ENCODE measurements at places on chromosomes 16 and 17.

- no peak for DNase-seq
These were observed 236.4 kb upstream of the AXIN2 start for GRCh38 chr17:65797809-65798208.

DNA sequence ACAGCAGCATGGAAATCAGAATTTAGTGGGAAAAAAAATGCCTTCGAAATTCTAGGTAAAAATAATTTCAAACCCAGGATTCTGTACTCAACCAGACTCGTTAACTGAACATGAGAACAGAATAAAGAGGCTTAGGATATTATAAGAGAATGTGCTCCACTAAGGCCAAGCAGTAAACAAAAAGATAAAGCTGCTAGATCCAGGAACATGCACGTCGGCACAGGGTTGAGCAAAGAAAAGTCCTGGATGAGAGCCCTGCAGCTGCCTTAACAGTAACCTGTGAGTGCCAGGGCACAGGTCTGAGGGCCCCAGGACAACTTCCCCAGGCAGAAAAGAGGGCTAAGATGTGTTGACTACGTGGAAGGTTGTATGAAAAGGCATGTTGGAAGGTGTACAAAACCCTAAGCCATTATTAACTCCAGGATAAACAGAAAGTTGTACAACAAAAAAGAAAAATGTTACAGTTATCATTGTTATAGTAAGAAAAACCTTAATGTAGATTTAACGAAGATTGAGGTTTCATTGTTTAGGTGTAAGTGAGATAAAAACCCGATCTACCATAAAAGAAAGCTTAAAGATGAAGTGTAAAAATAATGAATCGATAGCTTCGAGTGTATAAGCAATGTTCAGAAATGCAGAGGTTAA lies 42.3 kb upstream of the RBFOX3 start:
- DNase-seq = no peak

DNA sequence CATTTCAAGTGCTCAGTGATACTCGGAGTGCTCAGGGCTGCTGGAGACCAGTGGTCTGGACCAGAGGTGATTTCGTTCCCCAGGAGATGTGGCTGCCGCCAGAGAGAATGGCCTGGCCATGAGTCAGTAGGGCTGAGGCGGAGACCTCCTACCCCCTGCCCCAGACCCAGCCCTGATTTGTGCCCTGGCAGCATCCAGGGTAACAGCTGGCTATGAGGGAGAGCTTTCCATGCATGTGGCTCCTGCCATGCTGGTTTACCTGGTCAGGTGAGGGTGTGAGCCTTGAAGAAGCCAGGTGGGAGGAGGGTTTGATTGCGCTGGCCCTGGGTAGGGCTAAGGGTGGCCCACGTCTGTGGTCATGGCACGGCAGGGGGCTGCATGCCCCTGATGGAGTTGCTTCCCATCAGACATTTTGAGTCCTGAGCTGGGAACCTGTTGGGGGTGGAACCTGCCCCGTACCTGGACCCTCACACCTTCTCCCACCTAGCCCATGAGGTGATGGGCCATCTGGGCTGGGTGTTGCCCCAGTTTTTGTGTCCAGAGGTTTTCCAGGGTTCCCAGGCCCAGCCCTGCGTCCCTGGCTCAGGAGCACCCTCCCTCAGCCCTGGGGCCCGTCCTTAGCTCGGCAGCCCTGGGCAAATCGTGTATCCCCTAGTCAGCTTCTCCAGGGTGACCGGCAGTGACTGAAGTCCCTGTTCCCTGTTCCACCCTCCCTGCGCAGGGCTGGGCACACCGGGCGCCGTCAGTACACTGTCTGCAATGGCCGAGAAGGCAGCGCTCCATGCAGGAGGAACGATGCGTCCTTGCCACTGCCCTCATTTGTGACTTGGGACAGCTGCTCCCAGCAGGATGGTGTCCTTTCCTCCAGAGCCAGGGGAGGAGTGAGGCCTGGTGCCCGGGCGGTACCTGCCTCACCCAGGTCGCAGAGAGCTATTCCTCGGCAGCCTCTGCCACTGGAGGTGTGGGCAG lies 9.0 kb upstream of the CSNK1D start:
- DNase-seq = no peak

- DNase-seq = no peak
These were observed 3.6 kb upstream of the MAP3K14 start for GRCh38 chr17:45320349-45320930.

DNA sequence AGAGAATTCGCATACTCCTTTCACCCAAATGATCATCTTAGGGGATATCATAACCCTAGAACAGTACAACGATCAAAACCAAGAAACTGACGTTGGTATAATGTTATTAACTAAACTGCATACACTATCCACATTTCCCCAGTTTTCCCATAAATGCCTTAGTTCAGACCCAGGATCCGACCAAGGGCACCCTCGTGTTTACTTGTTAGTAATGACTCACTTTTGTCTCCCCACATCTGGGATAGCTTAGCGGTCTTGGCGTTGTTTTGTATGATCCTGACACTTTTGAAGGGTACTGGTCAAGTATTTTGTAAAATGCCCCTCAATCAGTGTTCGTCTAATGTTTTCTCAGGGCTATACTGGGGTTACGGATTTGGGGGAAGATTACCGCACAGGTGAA lies 8.0 kb downstream of the HS3ST3A1 start:
- no peak for DNase-seq

DNA sequence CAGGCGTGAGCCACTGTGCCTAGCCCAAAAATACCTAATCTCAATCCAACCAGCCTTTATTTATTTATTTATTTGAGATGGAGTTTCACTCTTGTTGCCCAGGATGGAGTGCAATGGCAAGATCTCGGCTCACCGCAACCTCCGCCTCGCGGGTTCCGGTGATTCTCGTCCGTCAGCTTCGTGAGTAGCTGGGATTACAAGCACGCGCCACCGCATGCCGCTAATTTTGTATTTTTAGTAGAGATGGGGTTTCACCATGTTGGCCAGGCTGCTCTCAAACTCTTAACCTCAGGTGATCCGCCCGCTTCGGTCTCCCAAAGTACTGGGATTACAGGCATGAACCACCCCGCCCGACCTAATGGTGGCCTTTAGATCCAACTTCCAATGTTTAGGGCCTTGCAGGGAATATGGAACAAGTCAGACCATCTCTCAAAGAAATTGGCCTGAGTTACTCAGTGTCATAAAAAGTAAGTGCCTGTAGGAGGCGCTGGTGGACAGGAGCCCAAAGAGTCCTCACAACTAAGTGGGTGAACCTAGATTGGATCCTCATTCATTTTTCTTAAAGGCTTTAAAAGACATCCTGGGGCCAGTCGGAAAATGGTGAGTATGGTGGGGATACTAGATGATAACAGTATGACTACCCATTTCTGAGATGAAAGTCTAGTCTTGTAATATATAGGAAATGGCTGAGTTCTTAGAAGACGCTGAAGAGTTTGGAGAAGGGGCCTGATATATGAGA lies 4.6 kb downstream of the ZSCAN10 start:
- no peak for DNase-seq

DNA sequence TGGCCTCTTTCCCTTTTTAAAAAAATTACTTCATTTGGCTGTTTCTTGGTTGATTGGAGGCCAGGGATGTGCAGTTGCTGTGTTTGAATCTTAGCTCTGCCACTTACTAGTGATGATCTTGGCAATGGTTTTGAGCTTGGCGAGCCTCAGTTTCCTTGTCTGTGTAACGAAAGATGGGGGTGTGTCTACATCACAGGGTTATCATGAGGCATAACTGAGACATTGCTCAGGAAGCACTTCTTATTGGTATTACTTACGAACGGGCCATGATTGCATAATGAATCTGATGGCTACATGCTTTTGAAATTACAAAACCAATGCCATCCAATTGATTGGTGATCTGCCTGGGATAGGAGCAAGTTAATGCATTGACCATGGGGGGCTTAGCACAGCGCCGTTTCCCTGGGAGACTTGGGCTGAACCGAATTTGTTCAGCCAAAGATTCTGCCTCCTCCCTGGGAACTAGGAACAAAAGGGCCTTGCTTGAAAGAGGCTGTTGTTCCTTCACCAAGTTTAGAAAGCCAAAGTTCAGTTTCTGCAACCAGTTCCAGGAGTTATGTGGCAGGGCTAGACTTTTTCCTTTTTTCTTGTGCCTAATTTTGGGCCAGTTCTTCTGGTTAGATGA lies 21.9 kb downstream of the CMIP start:
- DNase-seq = no peak

DNA sequence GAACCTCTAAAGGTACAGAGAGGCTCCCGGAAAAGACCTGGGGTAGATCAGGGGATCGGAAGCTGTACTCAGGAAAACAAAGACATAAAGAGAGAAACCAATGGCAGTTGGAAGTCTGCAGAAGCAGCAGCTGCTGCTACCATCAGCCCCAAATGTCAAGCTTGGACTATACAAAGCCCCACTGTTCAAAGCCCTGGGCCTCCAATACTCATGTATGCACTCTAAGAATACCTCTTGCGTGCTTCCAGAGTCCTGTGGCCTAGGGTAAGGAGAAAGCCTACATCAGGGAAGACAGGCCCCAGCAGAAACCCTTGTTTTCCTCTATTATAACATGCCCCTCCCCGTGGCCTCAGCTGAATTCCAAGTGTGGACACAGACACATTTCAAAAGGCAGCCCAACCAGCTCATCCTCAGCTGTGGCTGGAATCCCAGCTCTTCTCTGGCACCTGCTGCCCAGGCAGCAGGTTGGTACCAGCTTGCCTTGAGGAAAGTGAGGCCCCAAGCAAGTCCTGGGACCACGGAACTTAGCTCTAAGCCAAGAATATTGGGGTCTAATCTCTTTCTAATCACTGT lies 19.3 kb upstream of the MTMR4 start:
- DNase-seq = no peak

DNA sequence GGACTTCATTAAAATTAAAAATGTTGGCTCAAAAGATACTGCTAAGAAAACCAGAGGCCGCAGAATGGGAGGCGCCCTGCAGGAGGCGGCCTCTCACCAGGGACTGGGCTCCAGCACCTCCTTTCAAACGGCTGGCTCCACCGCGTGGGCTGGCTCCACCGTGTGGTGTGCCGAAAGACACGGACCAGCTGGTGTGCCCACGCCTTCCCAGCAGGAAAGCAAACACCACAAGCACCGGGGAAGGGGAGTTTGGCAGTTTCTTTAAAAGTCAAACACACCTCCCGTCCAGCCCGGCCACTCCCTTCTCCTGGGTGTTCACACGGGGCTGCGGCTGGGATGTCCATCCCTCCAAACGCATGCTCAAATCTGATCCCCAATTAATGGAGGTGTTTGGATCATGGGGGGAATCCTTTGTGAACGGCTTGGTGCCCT lies 13.9 kb downstream of the HAGH start:
- DNase-seq = peak; percentile 80

DNA sequence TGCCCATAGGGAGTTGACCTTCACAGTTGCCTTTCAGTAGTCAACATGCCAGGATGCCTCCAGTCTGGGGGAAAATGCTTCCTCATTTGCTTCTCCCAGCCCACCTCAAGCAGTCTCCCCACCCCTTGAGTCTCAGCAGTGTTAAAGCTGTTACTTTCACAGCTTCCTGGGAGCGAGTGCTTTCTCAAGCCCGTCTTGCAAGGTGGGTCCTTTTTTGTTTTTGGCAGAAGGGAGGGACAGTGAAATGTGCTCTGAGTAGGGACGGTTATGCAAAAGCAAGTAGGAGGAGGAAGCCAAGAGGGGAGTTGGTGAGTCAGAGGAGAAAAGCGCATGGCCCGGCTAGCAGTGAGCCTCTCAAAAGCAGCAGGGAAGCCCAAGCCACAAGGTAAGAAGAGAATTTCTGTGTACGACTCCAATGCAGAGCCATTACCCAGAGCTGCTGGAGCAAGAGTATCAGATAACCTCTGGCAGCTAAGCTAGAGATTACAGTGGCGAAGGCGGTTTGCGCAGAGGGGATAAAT lies at the start of gene CHST4:
TSS of gene CHST4 (plus strand) at position 316 of the 521 bp plus-strand sequence. CDS start 10,252 bp downstream, outside the sequence.
- DNase-seq = peak; percentile 13

GRCh38 chr17:28188841-28189263 lies 130.1 kb upstream of the TMEM97 start:
- no peak for DNase-seq

DNA sequence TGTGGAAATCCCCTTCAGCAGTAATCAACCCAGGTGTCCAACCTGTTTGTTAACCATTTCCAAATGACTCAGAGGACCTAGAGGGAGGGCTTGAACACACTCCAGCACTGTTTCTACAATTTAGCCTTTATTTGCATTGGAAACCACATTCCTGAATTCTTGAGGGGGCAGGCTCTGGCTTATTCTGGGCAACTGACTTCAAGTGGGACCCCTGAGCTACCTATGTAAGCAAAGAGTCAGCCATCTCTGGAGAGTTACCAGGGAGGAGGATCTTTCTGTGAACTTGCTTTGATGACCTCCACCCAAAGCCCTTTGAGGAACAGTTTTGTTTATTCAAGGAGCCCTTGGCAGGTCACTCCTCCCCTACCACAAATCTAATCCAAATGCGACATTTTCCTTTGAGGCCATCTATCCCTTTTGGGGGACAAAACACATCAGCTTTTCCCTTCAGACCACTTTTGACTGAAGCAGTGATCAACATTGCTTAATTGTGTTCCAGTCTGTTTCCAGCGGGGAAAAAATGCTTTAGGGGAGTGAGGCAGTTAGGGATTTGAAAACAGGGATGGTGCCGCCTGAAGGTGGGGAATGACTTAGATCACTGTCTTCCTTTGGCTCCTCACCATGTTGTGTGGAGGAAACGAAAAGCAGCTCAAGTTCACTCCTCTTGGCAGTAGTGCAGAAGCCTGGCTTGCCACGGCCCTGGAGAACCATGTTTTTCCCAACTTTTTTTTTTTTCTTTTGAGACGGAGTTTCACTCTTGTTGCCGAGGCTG lies 46.2 kb downstream of the TUBD1 start:
- DNase-seq = no peak

GRCh38 chr16:74652249-74652648 lies 14.4 kb downstream of the RFWD3 start:
- DNase-seq = no peak

DNA sequence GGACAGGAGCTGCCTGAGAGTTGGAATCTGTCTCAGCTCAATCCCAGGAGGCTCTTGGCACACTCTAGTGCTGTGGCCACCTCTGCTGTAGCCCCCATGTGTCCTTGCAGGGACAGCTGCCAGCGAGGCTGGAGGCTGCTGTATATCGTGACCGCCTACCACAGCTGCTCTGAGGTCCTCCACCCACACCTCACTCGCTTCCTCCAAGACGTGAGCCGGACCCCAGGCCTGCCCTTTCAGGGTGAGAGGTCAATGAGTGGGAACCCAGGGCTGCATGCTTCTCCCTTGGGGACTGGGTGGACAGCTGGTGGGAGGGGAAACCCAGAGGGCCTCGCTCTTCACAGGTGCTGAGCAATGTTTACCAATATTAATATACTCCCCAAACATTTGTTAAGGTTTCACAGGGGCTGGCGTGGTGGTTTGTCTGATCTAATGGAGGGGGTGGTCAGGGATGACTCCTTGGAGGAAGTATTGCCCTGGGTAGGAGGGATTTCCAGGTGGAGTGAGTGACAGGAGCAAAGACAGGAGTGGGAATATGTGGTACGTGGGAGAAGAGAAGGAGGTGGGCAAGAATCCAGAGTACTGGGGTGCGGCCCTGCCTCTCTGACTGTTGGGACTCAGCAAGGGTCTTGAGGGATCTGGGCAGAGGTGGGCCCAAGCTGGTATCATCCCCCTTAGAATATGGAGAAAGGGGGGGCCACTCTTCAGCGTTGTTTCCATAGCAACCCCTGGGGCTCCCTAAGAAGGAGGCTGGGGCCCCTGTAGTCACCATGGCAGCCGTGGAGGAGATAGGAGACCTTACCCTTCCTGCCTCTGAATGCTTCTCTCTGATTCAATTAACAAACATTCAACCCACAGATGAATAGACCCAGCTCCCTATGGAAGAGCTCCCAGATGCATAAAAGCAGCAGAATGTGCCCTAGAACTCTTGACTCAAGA lies 22.2 kb upstream of the ALKBH5 start:
- DNase-seq = no peak
